ENCODE measurements at places on chromosomes 13 and 19. TPM values are rescaled to one million over a fixed set of nuclear protein-coding genes. Genes with fewer than 3 reads are reported as not detected.

ZNF101 gene
- 4.6 TPM for total RNA-seq

SELENOV gene
- not detected for total RNA-seq

PCP2 gene
- not detected for total RNA-seq

SCEL gene
- total RNA-seq: not detected

CDC42EP5 gene
- 51.9 TPM for total RNA-seq

SPPL2B gene
- 40.6 TPM for total RNA-seq

TMEM238 gene
- total RNA-seq: 0.58 TPM

COL4A2 gene
- 56.1 TPM for total RNA-seq

C19orf85 gene
- not detected for total RNA-seq

B3GNT8 gene
- total RNA-seq: 4.5 TPM

C19orf12 gene
- total RNA-seq: 39.7 TPM

PBX4 gene
- total RNA-seq: 1.6 TPM

KLK6 gene
- total RNA-seq: not detected

PGLYRP1 gene
- total RNA-seq: not detected

SULT2B1 gene
- not detected for total RNA-seq

PNMA8B gene
- 2.8 TPM for total RNA-seq

FBXO17 gene
- total RNA-seq: 28.1 TPM

KLK3 gene
- not detected for total RNA-seq

LGI4 gene
- total RNA-seq: 0.29 TPM

SWSAP1 gene
- total RNA-seq: 0.50 TPM

FGF21 gene
- total RNA-seq: not detected

SOHLH2 gene
- total RNA-seq: 2.0 TPM

CABP5 gene
- not detected for total RNA-seq

TBC1D4 gene
- 14.7 TPM for total RNA-seq

SSC5D gene
- total RNA-seq: 14.4 TPM

KLK13 gene
- not detected for total RNA-seq

FAM216B gene
- total RNA-seq: not detected

SH3GL1 gene
- total RNA-seq: 51.3 TPM

CCDC122 gene
- 11.2 TPM for total RNA-seq

YJU2 gene
- total RNA-seq: 20.2 TPM

FGF14 gene
- total RNA-seq: 0.17 TPM

SIRT6 gene
- 23.3 TPM for total RNA-seq

RBM26 gene
- total RNA-seq: 29.1 TPM

SRRM5 gene
- 0.17 TPM for total RNA-seq

GJA3 gene
- total RNA-seq: 16.7 TPM

CD70 gene
- not detected for total RNA-seq

All from smooth muscle cell of trachea (primary cell).